Muscle of arm (tissue), 14 donors: ENCODE measurements at places on chromosomes 4 and X.

GRCh38 chrX:44816367-44816766 is 27.5 kb upstream of the DUSP21 start:
- DNase-seq, result no peak

DNA sequence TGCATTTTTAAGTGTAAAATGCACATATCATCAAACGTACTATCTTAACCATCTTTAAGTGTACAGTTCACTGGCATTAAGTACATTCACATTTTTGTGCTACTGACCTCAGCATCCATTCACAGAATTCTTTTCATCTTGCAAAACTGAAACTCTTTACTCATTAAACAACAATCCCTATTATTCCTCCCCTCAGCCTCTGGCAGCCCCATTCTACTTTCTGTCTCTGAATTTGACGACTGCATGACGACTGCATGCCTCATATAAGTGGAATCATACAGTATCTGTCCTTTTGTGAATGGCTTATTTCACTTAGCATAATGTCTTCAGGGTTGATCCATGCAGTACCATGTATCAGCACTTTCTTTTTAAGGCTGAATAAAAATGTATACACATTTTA is 38.7 kb downstream of the CNKSR2 start:
- DNase-seq, result no peak

DNA sequence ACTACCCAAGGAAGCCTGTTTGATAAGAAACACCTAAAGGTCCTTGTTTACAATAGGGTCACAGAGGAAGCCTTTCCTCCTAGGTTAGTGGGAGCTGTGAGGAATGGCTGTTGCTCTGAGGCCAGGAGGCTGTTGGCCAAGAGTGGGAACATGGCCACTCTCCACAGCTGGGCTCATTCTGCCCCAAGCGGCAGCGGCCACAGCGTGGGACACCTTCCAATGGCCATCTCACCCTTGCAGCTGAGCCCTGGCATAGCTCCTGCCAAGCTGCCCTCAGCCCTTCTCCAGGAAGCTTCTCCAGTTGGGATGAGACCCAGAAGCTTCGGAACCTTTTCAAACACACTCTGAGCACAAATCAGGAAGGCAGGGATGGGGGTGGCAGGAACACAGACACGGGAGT is 111.8 kb upstream of the MAP3K15 start:
- no peak for DNase-seq

GRCh38 chr4:38209654-38210053 is 249.5 kb downstream of the PTTG2 start:
- DNase-seq, result no peak

DNA sequence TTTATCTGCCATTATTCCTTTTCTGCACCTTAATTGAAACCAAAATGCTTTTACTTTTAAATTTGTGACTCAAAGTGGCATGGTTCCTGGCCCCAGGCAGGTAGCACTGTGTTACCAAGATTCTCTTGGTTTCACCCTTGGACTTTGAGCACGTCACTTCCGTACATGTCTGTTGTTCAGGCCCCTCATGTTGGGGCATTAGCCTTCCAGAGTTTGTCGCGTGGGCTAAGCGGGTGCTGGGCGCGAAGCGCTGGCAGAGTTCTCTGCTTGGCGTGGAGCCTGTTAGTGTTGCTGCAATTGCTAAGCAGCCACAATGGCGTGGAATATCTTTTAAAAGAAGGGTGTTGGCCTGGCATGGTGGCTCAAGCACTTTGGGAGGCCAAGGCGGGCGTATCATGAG is 14.0 kb upstream of the TADA2B start:
- DNase-seq, result no peak

DNA sequence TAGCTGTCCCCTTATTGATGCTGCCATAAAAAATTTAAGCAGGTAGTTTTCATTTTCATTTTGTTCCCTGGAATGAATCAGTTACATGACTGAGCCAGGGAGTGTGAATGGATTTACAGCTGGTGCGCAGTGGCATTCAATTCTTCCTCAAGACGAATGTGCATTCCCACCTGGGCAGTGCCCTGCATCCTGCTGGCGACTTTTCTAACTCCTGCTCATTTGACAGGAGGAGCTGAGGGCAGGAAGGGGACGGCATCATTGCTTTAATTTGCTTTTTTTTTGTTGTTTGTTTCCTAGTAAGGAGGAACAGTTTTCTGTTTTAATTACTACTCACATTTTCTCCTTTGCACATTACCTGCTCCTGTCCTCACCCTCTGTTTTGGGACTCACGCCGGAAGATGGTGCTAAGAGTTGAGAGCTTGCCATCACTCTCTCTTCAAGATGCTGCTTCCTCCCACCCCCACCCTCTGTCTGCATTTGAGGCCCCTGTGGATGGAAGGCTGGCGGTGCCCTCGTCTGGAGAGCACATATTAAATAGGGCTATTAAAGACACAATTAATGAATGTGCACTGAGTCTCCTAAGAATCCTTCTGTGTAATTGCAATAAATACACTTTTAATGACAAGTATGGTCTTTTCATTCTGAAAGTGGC is 35.8 kb downstream of the PSAPL1 start:
- no peak for DNase-seq

- DNase-seq, result no peak
Observed at GRCh38 chr4:53441564-53441963, 64.1 kb downstream of the FIP1L1 start.
